ENCODE measurements at places on chromosomes 12 and 14.

DNA sequence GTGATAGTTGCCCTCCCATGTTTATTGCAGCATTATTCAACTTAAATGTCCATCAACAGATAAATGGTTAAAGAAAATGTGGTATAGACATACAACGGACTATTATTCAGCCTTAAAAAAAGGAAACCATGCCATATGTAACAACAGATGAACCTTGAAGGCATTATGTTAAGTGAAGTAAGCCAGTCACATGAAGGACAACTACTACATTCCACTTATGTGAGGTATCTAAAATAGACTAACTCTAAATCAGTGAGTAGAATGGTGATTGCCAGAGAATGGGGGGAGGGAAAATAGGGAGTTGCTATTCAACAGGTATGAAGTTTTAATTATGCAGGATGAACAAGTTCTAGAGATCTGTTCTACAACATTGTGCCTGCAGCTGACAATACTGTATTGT lies 10.1 kb downstream of the PCNX4 start:
- DNase-seq, result no peak

DNA sequence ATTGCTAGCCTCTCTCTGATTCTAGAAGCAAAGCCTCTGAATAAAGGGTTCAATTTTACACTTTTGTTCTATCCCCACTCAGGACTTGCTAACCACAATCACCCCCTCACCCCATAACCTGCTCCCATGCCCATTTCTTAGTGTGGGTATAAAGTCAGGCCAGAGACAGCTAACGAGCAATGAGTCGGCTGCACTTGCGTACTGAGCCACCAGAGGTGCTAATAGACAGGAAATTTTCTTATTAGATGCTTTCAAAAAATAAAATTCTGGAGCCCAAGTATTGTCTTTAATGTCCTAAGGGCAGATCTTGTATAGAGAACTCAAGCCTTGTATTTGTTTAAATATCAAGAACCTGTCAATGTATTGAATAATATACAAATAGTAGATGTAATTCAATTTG lies 256.9 kb downstream of the SYT1 start:
- no peak for DNase-seq

- DNase-seq, result no peak
Observed at GRCh38 chr12:26846416-26846815, 13.4 kb upstream of the ITPR2 start.

DNA sequence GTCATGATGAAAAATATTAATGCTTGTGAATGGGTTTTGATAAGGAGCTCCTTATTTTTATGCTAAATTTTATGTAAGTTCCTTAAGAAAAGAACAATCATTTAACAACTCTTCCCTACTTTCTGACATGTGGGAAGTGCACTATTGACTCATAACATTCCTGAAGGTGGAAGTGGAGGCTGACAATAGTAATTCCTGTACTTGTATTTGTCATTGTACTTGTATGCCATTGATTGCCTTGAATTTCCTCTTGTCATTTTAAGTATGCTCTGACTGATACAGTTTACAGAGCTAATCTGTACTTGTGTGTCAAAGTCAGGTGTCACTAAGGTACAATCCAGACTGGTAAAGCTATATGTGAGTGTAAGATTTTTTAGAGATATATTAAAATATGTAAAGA lies 440.0 kb downstream of the SLC16A7 start:
- no peak for DNase-seq

GRCh38 chr14:87171141-87171540 lies 821.8 kb downstream of the GALC start:
- DNase-seq, result no peak

DNA sequence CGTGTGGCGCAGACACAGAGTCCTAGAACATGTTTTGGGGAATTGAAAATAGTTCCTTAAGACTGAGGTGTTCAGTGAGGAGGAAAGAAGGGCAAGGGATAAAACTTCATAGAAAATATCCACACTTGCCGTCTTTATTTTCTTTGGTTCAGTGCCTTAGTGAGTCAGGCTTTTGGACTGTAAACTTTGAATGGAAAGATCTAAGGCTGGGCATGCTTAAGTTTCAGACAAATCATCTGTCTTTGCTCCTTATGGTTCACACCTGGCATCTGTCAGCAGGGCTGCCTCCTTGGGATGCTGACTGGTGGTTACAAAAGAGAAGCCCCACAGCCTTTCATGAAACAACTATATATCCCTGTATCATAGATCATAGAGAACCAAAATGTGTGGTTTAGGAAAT lies 136.3 kb upstream of the PRICKLE1 start:
- DNase-seq, result no peak

DNA sequence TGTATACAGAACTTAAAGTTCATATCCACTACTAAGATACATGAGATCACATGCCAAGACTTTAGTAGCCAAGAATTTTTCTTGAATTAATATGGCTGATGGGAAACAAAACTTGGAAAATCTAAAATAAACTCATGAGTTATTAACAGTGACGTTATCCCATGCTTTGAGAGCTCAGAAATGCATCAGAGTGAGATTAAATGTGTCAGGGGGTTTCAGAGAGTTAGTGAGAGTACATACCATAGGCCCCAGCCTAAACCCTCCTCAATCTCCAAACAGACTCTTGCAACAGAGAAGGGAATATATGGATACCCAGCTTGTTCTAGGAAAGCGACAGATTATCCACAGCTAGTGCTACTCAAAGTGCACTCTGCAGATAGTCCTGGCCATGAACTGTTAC lies 19.3 kb downstream of the SLC35F4 start:
- no peak for DNase-seq

Data from liver (tissue), 10 donors.